Stimulated activated CD8-positive, alpha-beta memory T cell treated with anti-CD3 and anti-CD28 coated beads, Interleukin-15, amount 100 ng/mL, for 24 hours (primary cell): ENCODE measurements at places on chromosomes 5 and 9.

DNA sequence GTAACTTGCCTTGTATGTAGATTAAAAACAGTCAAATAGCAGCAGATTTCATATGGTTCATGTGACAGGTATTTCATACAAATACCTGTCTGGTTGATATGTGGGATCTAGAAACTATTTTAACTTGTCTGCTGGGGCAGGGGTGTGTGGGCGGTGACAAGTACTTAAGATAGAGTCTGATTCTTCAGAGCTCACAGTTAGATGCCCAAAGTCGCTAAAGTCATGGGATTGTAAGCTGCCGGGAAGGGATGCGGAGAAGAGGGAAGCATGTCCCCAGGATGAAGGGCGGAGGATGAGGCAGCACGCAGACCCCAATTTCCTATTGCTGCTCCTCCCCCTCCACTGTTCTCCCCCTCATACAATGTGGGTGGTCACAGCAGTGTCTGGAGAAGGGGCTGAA lies 13.3 kb downstream of the ANXA6 start:
- no peak for DNase-seq

GRCh38 chr9:69946800-69947437 lies 96.7 kb upstream of the MAMDC2 start:
- no peak for DNase-seq

- no peak for DNase-seq
These were observed 677.7 kb upstream of the MEF2C start for GRCh38 chr5:89560696-89561095.

DNA sequence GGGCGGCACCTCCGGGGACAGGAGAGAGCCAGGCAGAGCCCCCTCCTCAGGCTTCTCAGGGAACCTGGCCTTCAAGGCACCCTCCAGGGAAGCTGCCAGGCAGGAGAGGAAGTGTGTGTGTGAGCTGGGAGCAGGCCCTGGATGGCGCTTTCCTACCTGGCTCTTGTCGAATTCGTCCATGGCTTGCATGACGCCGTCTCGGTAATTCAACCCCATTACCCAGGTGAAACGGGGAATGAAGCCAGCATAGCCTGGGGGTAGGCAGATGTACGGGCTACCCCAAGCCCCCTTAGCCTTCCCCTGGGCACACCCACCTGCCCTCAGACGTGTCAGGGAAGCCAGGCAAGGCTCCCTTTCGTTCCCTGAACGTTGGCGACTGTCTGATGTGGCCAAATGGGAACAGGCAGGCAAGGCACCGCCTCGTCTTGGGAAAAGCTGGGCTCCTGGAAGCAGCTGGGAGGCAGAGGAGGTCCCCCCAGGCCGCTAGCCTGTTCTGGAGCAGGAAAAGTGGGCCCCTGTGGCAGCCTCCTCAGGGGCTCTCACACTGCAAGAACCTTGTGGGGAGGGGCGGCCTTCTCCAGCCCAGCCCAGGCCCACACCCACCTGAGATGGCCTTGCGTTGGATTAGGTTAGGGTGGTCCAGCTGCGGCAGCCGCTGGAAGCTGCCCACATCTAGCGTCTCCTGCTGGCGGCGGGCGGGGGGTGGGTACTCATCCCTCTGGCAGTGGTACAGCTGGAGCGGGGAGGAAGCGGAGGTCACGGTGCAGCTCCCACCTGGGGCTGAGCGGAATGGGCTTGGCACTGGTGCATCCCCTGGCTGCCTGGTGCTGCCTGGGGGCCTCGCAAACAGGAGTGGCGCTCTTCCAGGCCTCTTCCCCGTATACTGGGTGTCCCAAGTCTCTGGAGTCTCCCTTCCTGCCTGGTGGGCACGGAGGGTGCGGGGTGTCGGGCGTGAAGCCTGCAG lies 3.7 kb downstream of the TUBB4B start:
- DNase-seq = no peak

GRCh38 chr9:36941441-36941840 lies 92.6 kb downstream of the PAX5 start:
- no peak for DNase-seq

GRCh38 chr5:32083981-32084430 lies 90.1 kb downstream of the GOLPH3 start:
- DNase-seq = no peak

DNA sequence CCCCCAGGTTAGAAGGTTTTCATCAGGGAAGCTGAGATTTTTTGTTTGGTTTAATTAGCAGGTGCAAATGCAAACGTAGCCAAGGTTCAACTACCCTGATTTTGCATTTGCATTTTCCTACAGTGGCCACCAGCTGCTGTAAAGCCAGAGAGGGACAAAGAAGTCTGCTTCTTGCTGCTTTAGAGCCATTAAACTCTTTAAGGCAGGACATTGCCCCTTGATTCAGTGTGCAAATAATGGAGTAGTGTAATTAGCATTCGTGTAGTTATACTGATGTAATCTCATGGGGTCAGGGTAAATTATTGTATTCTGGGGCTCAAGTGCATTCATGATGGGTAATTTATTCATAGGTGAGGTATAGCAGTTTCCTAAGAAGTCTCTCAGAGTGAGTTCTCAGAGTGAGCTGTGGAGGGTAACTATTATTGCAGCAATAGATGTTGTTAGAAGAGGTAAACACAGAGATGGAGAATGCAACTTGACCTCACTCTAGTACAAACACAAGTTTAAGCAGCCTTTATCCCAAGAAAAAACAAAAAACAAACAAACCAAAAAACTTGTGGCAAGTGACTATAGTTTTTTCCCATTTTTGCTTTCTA lies 526.5 kb downstream of the KIF4B start:
- DNase-seq = no peak

DNA sequence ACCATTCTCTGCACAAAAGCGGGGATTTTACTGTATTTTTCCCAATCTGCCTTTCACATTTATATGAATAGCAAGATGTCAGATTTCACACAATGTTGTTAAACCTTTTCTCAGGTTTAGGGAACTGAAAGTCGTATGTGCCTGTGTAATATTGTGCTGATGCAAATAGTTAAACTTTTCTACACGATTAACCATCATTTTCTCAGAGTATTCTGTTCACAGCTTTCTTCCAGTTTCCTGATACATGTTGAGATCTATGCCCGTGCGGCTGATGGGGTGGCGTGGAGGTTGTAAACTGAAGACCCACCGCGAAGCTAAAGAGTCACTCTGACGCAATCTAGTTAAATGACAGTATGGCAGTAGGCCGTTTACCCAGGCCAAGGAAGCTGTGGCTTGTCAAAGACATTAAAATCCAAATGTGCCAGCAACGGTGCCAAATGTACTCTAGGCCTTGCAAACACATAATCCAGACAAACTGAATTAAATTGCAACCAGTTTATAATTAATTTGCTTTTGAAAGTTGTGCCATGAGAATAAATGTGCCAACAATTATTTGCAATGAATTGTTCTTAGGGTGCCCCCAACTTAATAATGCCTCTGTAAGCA lies 145.7 kb downstream of the EBF1 start:
- DNase-seq = no peak
